Urinary bladder (tissue), 4 donors: ENCODE measurements at places on chromosomes 2 and 18. TPM values are rescaled to one million over a fixed set of nuclear protein-coding genes. Genes with fewer than 3 reads are reported as not detected.

GRCh38 chr2:218997731-218998130 lies 4.5 kb upstream of the CRYBA2 start:
- DNase-seq: no peak

The NT5DC4 gene
- total RNA-seq: not detected

- no peak for DNase-seq
Measured at GRCh38 chr2:183995632-183996031, 602.7 kb upstream of the ZNF804A start.

DNA sequence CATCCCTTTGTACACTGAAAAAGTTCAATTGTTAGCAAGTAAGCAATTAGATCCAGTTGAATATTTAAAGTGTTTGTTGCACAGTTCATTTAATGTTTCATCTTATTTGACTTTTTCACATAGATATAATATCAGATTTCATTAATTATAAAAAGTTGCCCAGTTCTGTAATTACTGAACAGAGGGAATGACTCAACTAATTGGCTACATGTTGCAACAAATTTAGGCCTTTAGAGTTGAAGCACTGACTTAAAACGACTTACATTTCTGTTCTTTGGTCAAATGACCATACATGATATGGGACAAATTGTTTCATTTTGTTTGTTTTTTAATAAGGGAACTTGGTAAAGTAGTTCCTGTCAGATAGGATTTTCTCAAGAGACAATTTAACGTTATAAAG lies 68.5 kb upstream of the FAM117B start:
- DNase-seq: no peak

GRCh38 chr2:96872591-96873349 lies 2.9 kb upstream of the SEMA4C start:
- no peak for DNase-seq

The ACADL gene
- 4.9 TPM for total RNA-seq

DNA sequence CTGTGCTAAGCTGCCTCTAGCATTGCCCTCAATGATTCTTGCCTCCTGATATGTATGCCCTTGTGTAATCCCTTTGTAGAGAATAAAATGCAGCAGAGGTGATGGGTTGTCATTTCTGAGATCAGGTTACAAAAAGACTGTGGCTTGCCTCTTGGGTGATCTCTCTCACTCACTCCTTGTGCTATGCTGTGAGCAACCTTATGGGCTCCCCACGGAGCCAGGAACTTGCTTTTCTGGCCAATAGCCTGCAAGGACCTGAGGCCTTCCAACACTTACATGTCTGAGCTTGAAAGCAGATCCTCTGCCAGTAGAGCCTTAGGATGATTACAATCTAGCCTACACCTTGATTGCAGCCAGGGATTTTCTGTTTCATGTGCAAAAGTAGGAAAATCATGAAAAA lies 123.1 kb upstream of the XIRP2 start:
- no peak for DNase-seq

- DNase-seq: no peak
Measured at GRCh38 chr2:112621790-112622527, 23.8 kb upstream of the SLC20A1 start.

The DNAH7 gene
- total RNA-seq: 3.5 TPM

- DNase-seq: no peak
Measured at GRCh38 chr2:191636235-191636543, 41.7 kb upstream of the NABP1 start.
